Stimulated activated naive CD8-positive, alpha-beta T cell treated with anti-CD3 and anti-CD28 coated beads, Interleukin-15, Interleukin-2, amounts not matched to agents 100 U/mL and 50 U/mL, for 24 hours (primary cell): ENCODE measurements at places on chromosomes 7 and 10.
A peak's percentile ranks its signal among the peaks of the same experiment; 100 is the strongest.

GRCh38 chr10:132687893-132688579, 97.9 kb downstream of the NKX6-2 start:
- DNase-seq, result no peak

GRCh38 chr10:106980495-106981451, 183.7 kb downstream of the SORCS1 start:
- no peak for DNase-seq

DNA sequence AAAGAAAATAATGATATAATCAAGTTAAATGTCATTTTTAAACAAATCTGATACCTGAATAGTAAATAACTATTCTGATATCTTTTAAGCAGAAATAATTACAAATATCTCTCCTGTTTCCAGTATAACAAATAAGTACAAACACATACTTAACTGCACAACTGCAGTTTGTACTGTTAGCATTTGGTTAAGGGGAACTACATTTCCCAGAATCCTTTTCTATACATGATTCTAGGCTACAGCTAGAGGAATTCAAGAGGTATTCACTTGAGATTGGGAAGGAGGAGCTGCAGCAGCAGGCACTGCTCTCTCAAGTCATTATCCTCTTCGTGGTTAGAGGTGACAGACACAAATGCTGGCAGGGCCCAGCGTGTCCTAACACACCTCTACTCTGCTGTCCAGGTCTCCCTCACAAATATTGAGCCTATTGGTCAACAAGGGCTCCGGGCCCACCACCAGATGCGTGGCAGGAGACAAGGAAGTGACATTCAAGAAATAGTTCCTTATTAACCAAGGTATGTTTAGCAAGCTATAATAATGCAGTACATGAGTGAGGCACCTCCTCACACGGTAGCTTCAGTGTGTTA, 255.1 kb upstream of the MKLN1 start:
- no peak for DNase-seq

GRCh38 chr7:27745064-27745583, 5.2 kb downstream of the TAX1BP1 start:
- DNase-seq, result no peak

DNA sequence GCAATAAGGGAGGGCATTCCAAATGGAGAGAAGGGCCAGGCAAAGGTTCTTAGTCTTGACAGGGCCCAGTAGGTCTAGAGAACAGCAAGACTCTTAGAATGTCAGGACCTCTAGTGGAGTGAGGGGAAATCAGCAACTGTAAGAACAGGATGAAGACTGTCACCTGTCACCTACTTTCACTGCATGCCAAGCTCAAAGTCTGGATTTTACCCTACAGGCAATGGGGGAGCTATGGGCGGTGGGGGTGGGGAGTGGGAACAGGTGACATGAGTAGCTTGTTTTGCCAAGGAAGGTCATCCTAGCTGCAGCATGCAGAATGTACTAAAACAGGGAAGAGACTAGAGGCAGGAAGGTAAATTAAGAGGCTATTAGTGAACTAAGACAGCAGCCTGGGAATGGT, 18.3 kb downstream of the GOT1 start:
- DNase-seq, result no peak

DNA sequence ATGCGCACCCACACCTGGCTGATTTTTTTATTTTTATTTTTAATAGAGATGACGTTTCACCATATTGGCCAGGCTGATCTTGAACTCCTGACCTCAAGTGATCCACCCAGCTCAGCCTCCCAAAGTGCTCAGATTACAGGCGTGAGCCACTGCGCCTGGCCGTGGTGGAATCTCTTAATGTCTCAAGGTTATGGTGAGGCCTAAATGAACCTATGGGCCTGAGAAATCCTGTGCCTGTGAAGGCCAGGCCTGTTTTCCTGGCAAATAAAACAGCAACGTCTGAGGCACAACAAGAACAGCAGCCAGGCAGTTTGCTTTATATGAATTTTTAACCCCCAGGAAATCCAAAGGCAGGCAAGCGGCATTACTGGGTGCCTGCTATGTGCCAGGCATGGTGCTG, 297.5 kb upstream of the ZMIZ1 start:
- no peak for DNase-seq

- no peak for DNase-seq
These were observed 378.8 kb downstream of the PLXDC2 start for GRCh38 chr10:20195076-20195475.

DNA sequence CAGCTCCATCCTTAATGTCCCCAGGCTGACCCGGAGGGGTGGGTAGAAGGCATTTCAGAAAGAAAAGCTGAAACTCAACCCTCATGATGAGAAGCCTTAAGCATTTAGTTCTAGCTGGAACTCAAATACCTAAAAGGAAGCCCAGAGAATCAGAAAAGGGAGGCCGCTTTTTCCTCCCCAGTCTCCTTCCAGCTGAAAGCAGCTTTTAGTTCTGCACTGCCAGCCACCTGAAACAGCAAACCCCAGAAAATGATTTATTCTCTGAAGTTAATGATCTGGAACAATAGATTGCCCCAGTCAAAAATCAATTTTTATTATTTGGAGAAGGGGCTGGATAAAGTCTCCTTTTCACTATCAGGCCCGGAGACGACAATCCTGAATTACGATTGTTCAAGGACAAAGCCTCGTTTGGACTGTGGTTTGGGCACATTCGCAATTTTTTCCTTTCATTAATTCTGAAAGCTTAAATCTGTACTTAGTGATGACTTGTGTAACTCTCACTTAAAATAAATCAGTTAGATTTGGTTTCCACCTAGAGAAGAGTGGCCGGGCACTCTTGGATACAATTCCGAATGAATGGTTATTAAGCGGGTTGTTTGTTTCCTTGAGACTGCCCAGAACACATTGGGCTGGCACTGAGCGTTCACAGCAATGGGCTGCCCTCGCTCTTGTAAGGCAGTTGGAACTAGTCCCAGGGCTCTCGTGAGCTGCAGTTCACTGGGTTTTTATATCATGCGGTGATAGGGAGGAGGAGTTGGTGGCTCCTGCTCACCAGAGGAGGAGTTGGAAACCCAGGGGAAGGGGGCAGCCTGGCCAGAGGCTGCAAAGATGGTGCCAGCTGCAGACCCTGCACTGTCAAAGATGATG, 262.2 kb downstream of the CCSER2 start:
- no peak for DNase-seq

- DNase-seq, result peak; percentile 75
These were observed 16.4 kb upstream of the C10orf105 start for GRCh38 chr10:71735709-71736569.
